Esophagus squamous epithelium (tissue), 5 donors: ENCODE measurements at places on chromosomes 3 and 15.
A peak's percentile ranks its signal among the peaks of the same experiment; 100 is the strongest.

- no peaks in the 10 kb centered on the region for H3K27me3 ChIP-seq
- H3K4me1 ChIP-seq: no peaks in the 10 kb centered on the region
- H3K4me3 ChIP-seq: no peak overlapping the region
Observed at GRCh38 chr3:154795582-154795981, 284.5 kb upstream of the MME start.

GRCh38 chr15:35481992-35482391 is 64.0 kb downstream of the DPH6 start:
- no peak for DNase-seq
- no peak overlapping the region for H3K4me3 ChIP-seq
- no peaks in the 10 kb centered on the region for H3K27me3 ChIP-seq
- H3K27ac ChIP-seq: no peak overlapping the region
- H3K36me3 ChIP-seq: peaks cover 12% of the 10 kb centered on the region

- no peaks in the 10 kb centered on the region for H3K27me3 ChIP-seq
- no peaks in the 10 kb centered on the region for H3K36me3 ChIP-seq
- no peaks in the 10 kb centered on the region for H3K4me1 ChIP-seq
- no peak overlapping the region for H3K27ac ChIP-seq
Observed at GRCh38 chr3:8658306-8659212, 14.0 kb upstream of the SSUH2 start.

- H3K27ac ChIP-seq: peak overlapping the region; percentile 1
- no peak for DNase-seq
- H3K4me1 ChIP-seq: peaks cover 22% of the 10 kb centered on the region
- no peaks in the 10 kb centered on the region for H3K27me3 ChIP-seq
Observed at GRCh38 chr3:121997372-121997771, 24.7 kb downstream of the ILDR1 start.

- H3K27ac ChIP-seq: no peak overlapping the region
- no peaks in the 10 kb centered on the region for H3K27me3 ChIP-seq
- no peak for DNase-seq
- H3K4me3 ChIP-seq: no peak overlapping the region
Observed at GRCh38 chr15:27506752-27507151, 535.8 kb downstream of the GABRG3 start.

GRCh38 chr3:194205675-194206133 is 69.8 kb downstream of the HES1 start:
- H3K4me1 ChIP-seq: peaks cover 14% of the 10 kb centered on the region
- no peaks in the 10 kb centered on the region for H3K36me3 ChIP-seq
- peak overlapping the region; percentile 44 for H3K27ac ChIP-seq
- no peak for DNase-seq
- H3K27me3 ChIP-seq: peaks cover 44% of the 10 kb centered on the region

DNA sequence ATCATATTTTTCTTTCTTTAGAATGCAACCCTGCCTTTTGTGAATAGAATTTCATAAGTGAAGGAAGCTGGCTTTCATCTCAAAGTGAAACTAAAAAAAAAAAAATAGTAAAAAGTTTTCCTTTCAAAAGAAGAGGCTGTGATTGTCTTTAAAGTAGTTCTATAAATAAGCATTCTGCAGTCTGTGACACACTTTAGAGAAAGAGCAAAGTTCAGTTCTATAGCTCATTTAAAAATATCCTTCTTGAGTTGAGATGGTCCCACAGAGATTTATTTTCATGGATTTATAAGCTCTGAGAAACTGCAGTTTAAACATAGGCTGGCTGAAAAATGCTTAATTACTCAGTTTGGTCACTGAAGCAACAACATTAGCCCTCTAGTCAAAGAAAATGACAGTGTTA is 36.1 kb upstream of the CNTN6 start:
- H3K27ac ChIP-seq: no peak overlapping the region
- H3K4me3 ChIP-seq: no peak overlapping the region
- H3K27me3 ChIP-seq: no peaks in the 10 kb centered on the region
- no peak for DNase-seq
- no peaks in the 10 kb centered on the region for H3K4me1 ChIP-seq
- H3K36me3 ChIP-seq: no peaks in the 10 kb centered on the region

DNA sequence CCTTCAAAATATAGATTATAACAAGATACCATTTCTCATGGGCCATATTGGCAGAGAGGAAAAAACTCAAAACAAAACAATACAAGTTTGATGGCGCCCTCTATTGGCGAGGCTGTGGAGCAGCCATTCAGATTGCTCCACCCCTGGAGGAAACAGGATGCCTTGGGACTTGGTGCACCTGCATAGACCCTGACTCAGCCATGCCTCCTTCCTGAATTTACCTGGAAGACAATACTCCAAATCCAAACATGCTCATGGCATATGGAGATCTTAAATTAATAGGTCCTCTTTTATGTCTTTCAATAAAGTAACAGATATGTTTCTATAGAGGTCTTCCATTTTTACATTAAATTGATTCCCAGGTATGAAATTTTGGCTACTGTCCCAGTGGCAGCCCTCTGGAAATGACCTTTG is 90.0 kb downstream of the APBA2 start:
- no peaks in the 10 kb centered on the region for H3K27me3 ChIP-seq
- H3K27ac ChIP-seq: no peak overlapping the region
- H3K4me3 ChIP-seq: no peak overlapping the region
- no peaks in the 10 kb centered on the region for H3K36me3 ChIP-seq
- no peak for DNase-seq

DNA sequence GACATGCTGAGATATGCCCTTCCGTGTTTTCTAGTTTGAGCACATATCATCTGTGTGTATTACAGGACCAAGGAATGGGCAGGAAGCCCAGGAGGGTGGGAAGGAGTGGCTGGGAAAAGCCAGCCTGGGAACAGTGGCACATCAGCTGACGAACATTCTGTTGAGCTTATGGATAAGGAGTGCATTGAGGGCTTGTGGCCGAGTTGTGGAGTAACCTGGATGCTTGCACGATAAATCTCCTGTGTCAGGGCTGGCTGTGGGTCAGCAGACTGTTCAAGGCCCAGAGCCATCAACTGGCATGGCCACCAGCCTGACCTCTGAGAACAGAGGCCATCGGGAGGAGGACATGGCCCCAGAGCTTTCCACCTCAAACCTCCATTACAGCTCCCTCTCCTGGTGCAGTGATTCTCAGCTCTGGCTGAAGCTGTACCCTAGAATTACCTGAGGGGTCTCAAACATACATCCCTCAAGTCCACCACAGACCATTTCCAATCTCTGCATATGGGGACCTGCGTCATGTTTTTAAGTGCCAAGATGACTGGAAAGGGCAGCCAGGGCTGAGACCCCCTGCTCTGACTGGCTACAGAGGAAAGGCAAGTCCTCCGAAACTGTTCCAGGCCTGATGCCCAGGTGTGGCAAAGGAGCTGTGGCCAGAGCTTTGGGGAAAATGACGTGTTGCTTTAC is 4.8 kb upstream of the VILL start:
- no peaks in the 10 kb centered on the region for H3K27me3 ChIP-seq
- no peak overlapping the region for H3K27ac ChIP-seq
- H3K36me3 ChIP-seq: no peaks in the 10 kb centered on the region
- H3K4me1 ChIP-seq: peaks cover 2% of the 10 kb centered on the region
- H3K4me3 ChIP-seq: no peak overlapping the region

- peak overlapping the region; percentile 90 for H3K27ac ChIP-seq
- H3K27me3 ChIP-seq: no peaks in the 10 kb centered on the region
- H3K36me3 ChIP-seq: no peaks in the 10 kb centered on the region
- H3K4me1 ChIP-seq: peaks cover 49% of the 10 kb centered on the region
Observed at GRCh38 chr15:100601163-100601562, 821 bp downstream of the LINS1 start.

DNA sequence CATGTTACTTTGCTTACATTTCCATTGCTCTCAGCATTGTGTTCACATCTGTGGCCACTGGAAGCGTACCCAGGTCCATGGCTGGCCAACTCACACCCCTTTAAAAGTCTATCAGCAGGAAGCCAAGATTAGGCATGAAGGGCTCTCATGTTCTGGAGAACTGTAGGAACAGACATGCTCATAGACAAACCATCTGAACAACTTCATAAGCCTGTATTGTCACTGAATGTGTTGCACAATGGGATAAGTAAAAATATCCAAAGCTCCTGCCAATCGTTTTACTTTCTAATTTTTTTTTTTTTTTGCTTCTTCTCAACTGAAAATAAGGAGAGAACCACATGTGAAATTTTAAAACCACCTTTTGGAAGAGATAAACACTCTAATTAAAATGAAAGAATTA is 6.4 kb downstream of the RPLP1 start:
- DNase-seq: no peak
- no peak overlapping the region for H3K27ac ChIP-seq
- H3K4me3 ChIP-seq: no peak overlapping the region
- no peaks in the 10 kb centered on the region for H3K27me3 ChIP-seq
- peaks cover 64% of the 10 kb centered on the region for H3K4me1 ChIP-seq
- H3K36me3 ChIP-seq: peaks cover 38% of the 10 kb centered on the region

DNA sequence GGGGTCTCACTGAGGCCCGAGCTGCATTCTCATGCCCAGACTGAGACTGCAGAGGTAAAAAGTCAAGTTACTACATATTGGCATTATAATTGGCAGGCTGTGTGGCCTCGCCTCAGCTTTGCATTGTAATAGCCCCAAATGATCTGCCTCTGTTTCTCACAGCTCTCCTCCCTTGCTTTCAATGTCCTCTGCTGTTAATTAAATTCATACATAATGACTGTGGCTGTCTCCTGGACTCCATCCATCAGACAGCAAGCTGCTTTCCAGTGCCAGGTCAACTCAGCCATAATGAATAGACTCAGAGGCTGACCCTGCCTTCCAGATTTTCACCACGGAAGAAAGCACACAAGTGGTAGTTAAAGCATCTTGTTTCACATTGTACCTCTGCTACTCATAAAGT is 7.6 kb upstream of the RTP4 start:
- no peak for DNase-seq
- H3K4me3 ChIP-seq: no peak overlapping the region
- H3K4me1 ChIP-seq: no peaks in the 10 kb centered on the region
- H3K36me3 ChIP-seq: no peaks in the 10 kb centered on the region
- H3K27me3 ChIP-seq: no peaks in the 10 kb centered on the region

GRCh38 chr3:99576904-99577559 is 61.4 kb upstream of the COL8A1 start:
- no peak overlapping the region for H3K4me3 ChIP-seq
- no peaks in the 10 kb centered on the region for H3K36me3 ChIP-seq
- no peaks in the 10 kb centered on the region for H3K4me1 ChIP-seq
- no peaks in the 10 kb centered on the region for H3K27me3 ChIP-seq
- no peak overlapping the region for H3K27ac ChIP-seq

GRCh38 chr15:34719695-34720094 is 35.1 kb downstream of the GJD2 start:
- no peaks in the 10 kb centered on the region for H3K4me1 ChIP-seq
- no peaks in the 10 kb centered on the region for H3K27me3 ChIP-seq
- H3K36me3 ChIP-seq: no peaks in the 10 kb centered on the region
- H3K27ac ChIP-seq: no peak overlapping the region

- no peaks in the 10 kb centered on the region for H3K4me1 ChIP-seq
- DNase-seq: no peak
Observed at GRCh38 chr3:171574556-171575240, 114.5 kb upstream of the TNIK start.

DNA sequence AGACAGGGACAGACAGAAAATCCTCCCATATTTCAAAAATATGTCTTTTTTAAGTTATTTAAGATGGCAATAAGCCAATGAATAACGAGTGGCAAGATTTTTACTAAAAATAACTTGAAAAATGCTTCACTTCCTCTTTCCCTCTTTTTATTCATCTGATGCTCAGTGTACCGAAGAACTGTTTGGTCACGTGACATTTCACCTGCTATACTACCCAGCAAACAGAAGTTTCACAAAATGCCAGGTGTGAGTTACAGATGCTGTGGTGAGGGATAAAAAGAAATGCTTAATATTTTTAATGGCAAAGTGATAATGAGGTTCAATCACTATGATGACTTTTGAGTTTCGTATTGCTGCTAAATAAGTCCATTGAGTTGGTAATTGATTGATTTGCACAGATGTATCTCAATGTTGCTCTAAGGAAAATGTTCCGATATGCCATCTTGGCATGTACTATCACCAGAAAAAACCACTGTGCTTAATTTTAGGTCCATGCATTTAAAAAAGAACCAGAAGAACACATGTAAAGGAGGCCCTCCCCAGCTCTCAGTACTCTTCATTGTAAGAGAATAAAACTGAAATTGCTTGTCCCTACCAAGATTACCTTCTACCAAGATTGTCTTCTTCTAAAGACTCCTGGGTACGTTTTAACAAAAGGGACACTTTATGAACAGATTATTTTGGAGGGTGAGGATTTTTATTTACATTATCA is 26.0 kb upstream of the SEC62 start:
- no peak overlapping the region for H3K4me3 ChIP-seq
- H3K4me1 ChIP-seq: no peaks in the 10 kb centered on the region
- no peaks in the 10 kb centered on the region for H3K36me3 ChIP-seq

DNA sequence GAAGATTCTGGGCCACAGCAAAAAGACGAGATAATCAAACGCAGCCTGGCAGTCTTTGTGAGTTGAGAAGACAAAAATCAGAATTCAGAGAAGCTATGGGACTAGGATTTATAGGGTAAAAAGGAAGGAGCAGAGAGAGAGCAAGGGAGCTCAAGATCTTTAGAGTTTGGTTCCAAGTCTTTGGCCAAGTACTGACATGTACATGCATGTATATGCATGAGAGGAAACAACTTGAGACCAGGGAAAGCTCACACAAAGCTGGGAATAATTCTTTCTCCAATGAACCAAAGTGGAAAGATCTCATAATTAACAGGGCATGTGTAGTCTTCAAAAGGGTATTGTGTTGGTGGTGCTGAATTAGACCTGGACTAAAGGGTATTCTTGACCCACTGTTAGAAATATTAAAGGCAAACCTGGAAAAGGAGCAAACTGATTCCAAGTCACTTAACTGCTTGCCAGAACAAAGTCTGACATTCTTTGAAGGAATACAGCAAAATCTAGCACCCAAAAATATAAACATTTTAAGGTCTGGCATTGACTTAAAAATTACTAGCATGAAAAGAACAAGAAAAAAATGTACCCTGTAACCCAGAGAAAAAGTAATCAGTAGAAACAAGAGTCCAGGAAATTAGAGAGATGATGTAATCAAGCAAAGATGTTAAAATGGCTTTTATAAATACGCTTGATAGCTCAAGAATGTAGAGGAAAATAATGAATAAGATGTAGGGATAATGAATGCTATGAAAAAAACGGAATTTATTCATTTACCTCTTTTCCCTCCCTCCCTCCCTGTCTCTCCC is 226.0 kb upstream of the CGNL1 start:
- H3K4me1 ChIP-seq: peaks cover 61% of the 10 kb centered on the region
- no peaks in the 10 kb centered on the region for H3K36me3 ChIP-seq
- no peak overlapping the region for H3K4me3 ChIP-seq
- peak overlapping the region; percentile 4 for H3K27ac ChIP-seq
- DNase-seq: no peak

GRCh38 chr3:36943601-36944000 is 1.3 kb downstream of the TRANK1 start:
- peaks cover 11% of the 10 kb centered on the region for H3K4me1 ChIP-seq
- peak overlapping the region; percentile 69 for H3K4me3 ChIP-seq

GRCh38 chr15:29046281-29046810 is 160.6 kb downstream of the APBA2 start:
- H3K27ac ChIP-seq: no peak overlapping the region
- no peaks in the 10 kb centered on the region for H3K36me3 ChIP-seq
- H3K4me3 ChIP-seq: no peak overlapping the region
- no peak for DNase-seq
